A172 (cell line): ENCODE measurements at places on chromosomes 5 and 9.
A peak's percentile ranks its signal among the peaks of the same experiment; 100 is the strongest.

DNA sequence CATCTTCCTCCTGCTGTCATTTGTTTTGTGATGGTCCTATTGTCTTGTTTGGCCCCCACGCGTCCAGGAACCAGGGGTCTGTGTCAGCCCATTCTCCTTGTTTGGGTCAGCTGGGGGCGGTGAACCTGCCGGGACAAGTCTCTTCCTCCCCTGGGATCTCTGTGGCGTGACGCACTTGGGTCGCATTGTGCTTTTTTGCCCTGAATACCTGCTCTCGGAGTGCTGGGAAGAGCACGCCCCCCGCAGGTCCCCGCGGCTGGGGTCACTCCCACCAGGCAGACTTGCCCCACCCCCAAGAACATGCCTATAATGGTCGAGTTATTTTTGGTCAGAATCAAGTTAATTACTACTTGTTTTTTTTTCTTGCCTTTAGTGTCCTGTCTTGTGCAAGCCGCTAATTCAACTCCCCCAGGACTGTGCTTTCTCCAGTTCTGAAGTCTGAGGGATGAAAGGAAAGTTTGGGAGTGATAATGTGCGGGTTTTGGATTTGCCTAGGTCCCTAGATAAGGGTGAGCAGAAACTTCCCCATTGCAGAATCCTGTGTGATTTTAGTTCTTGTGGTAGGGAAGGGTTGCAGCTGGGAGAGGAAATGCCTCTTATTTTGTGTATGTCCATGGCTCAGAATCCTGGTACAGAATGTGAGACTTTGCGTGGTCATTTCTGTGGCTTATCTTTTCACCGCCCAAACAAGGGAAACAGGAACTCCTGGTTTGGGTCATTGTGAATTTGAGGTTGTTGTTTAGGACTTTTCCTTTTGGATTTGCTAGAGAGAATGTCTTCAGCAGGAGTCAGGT, 789 bp downstream of the ACER2 start:
- peak; percentile 3 for DNase-seq

GRCh38 chr9:78691542-78691941, 394.6 kb downstream of the PSAT1 start:
- no peak for DNase-seq

DNA sequence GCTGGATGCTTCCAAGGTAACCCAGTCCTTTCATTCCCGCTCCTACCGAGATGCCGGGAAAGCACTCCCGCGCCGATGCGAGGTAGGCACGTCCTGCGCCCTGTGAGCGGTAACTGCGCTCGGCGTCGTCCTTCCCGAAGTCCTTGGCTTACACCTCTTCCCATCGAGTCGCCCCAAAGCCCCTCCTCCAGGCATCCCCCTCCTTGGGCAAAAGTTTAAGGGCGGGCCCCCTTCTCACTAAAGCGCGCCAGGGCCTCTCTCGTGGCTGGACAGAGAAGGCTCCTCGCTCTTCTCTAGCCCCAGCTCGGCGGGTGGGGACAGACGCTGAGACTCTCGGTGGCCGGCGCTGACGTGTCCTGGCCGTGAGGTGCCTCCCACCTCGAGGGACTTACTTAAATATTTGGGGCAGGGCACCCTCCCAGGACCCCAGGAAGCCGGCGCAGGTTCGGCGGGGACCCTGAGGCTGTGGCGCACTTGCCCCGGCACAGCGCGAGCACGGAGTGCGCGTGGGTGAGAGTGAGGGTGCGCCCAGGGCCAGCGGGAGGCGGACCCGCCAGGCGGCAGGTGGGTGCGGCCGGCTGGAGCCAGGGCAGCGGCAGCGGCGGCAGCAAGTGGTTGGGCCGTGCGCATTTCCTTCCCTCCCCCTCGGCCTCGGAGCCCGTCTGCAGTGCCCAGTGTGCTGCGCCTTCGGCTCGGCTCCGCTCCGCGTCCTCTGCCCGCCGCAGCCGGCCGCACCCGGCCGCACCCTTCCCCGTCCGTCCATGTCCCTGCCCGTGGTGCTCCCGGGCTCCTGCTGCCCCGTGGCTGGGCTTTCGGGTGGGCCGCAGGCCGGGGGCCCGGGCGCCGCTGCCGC, at the start of gene ENTREP1:
Gene ENTREP1, plus strand, starts transcription at position 667 of the 853 bp plus-strand sequence. Its CDS starts 95 bp downstream, at position 762.
- peak; percentile 51 for DNase-seq

GRCh38 chr5:127702926-127703561, at the start of gene CCDC192:
Gene CCDC192 (plus strand): TSS chr5:127703391. CDS start chr5:127703446, 55 bp downstream.
- no peak for DNase-seq

GRCh38 chr5:31770998-31771397, 132.1 kb downstream of the PDZD2 start:
- DNase-seq = no peak

GRCh38 chr9:136867480-136867879, 1.4 kb upstream of the EDF1 start:
- DNase-seq = no peak

DNA sequence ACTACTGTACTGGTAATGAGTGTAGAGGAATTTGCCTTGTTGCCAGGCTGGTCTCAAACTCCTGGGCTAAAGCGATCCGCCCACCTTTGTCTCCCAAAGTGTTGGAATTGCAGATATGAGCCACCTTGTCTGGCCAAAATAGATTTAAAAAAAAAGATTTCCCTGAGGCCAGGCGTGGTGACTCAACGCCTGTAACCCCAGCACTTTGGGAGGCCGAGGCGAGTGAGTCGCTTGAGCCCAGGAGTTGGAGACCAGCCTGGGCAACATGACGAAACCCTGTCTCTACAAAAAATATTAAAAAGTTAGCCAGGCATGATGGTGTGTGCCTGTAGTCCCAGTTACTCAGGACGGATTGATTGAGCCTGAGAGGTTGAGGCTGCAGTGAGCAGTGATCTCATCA, 62.5 kb downstream of the IPO11 start:
- peak; percentile 50 for DNase-seq

GRCh38 chr5:130720355-130720754, 444.7 kb downstream of the HINT1 start:
- peak; percentile 58 for DNase-seq

DNA sequence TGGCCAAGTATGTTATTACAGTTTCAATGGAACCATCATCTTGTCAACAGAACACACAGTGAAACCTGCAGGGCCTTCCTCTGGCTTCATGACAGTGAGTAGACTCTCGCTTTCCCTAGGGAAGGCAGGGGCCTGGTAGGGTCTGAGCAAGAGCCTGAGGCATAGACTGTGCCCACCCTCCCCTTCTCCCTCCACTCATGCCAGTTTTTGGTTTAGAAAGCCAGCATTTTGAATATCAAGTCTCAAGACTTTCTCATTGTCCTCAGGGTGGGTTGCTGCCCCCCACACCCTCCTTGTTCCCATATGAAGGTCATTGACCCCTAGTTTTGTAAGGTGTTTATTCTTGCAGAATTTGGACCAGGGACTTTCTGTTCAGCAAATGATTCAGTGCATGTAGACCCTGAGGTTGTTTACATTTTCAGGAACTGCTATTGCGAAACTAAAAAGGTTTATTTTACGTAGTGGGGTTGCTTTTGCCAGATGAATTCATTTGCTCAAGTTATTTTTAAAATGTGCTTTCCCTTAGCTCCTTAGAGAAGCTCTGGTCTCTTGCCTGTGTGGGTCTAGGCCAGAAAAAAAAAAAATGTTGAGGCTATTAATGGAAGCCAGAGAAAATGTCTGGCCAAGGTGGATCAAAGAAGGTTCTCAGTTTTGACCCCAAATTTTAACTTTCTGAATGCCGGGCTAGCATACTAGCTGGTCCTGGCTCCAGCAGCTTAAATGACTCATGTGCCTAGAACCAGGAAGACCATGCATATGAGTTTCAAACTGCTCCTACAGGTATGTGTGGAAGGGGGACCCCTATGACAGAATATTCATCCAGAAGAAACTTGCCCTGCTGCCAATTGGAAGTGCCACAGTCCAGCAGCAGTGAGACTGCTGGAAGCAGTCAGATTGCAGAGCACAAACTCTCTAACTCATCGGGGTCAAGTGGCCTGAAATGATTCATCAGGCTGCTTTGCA, 10.1 kb upstream of the MOB3B start:
- DNase-seq = no peak

- peak; percentile 96 for DNase-seq
These were observed 13.2 kb upstream of the C5orf58 start for GRCh38 chr5:170219615-170220014.

DNA sequence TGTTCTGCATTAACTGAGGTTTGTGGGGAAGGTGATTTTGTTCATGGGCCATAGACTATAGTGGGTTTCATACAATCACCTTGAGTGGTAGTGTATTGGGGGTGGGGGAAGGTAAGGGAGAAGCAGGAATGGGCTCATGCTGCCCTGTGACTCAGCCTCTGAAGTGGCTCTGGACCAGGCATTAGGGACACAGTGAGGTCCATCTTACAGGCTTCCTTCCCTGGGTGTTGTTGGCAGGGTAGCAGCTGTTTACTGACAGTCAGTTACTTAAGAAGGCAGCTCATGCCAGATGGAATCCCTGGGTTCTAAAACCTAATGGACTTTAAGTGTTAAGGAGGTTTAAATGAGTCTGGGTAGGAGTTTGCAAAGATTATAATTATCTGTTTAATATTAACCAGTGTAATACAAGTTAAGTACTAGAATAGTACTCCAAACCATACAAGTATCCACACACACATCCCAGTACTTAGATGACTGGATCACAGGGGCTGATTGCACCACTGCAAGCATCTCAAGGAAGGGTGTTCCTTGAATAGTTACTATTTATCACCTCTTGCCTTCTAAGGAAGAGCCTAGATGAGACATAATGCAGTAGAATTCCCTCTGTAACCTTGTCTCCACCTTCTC, 59.3 kb downstream of the CAST start:
- DNase-seq = no peak

- DNase-seq = no peak
These were observed 24.1 kb downstream of the HRH2 start for GRCh38 chr5:175681968-175682340.

- DNase-seq = no peak
These were observed 69.7 kb downstream of the LIX1 start for GRCh38 chr5:97072696-97073095.

GRCh38 chr5:142800776-142801494, 30.8 kb downstream of the ARHGAP26 start:
- no peak for DNase-seq

GRCh38 chr9:33799928-33800704, 4.8 kb downstream of the PRSS3 start:
- no peak for DNase-seq

DNA sequence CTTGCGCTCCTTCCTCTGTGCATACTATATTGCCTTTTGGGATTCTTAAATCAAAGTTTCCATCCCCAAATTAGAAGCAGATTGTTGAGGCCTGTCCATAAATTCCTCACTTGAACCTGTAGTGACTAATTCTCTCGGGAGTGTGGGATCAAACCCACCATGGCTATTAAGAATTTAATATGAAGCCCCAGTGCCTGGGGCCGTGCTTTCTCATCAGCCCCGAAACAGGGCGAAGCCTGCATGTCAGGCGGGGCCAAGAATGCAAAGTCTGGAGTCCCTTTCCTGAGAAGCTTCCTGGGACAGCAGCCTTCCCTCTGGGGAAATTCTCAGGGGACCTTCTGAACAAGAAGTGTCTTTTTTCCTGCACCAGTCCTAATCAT, 29.3 kb upstream of the FAT2 start:
- DNase-seq = no peak

GRCh38 chr5:173567548-173567947, 48.9 kb downstream of the BOD1 start:
- peak; percentile 35 for DNase-seq

GRCh38 chr5:77906806-77907205, 130.7 kb upstream of the TBCA start:
- no peak for DNase-seq

- peak; percentile 28 for DNase-seq
These were observed 214.9 kb upstream of the DAP start for GRCh38 chr5:10975945-10976344.

DNA sequence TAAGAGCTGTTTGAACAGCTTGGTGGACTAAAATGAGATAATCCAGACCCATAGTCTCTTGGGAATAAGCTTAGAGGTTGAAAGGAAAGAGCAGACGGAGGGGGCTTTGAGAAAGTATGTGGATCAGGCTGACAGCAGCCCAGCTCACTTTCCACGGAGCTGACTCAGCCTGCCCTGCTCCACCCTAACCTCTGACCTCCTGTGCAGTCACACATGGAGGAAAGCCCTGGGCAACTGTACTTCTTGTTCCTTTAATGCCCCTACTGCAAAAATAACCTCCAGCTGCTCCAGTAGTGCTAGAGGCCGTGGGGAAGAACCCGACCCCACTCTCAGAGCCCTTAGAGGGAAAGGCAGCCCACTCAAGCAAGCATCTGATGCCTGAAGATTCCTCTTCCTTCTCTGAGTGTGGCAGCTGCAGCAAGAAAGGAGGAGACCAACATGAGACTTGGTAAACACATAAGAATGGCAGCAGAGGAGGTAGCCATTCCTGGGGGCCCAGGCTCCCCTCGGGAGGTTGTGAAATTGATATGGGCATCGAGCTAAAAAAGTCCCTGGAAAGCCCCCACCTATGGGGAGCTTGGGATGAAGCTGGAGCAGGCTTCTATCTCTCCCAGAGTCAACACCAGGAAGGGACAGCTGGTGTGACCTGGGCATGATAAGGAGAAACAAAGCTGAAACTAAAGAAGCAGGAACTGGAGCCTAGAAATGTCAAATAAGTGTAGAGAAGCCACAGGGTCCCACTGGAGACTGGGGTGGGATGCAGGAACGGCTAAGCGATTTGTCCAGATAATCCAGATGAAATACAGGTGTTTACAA, 204.3 kb downstream of the PIK3R1 start:
- DNase-seq = no peak

DNA sequence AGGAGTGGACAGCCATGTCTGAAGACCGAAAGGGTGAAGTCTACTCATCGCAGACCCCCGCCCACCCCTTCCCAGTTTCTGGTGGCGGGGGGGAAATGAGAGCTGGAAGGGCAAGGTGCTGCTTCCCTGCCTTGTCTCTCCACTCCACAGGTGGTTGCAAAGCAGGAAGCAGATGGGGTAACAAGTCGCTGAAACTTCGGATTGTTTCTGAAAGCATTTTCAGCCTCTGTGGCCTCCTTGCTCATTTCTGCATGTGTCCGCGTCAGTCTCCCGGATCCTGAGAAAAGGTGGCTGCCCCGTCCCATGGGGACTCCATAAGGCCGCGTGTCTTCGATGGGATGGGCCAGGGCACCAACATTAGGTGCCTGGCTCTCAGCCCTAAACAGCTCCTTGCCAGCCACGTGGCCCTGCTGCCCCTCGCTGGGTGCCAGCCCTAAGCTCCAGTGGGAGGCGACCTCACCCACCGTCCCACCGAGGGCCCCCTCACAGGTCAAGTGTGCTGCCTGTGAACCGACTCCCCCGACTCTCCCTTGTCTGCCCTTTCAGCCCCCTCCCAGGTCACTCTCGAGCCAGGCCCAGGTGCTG, 971 bp downstream of the PHYKPL start:
- DNase-seq = no peak

GRCh38 chr9:129567842-129568559, 52.9 kb downstream of the C9orf50 start:
- peak; percentile 89 for DNase-seq

- DNase-seq = no peak
These were observed 188.6 kb downstream of the PDE4D start for GRCh38 chr5:59704936-59705335.

GRCh38 chr9:77847059-77847499, 184.5 kb downstream of the GNAQ start:
- DNase-seq = peak; percentile 54

GRCh38 chr5:125148076-125148475, 401.6 kb upstream of the ZNF608 start:
- no peak for DNase-seq

- no peak for DNase-seq
These were observed 7.6 kb upstream of the FAM163B start for GRCh38 chr9:133616643-133617405.
